ENCODE measurements at places on chromosomes 6 and 20.

DNA sequence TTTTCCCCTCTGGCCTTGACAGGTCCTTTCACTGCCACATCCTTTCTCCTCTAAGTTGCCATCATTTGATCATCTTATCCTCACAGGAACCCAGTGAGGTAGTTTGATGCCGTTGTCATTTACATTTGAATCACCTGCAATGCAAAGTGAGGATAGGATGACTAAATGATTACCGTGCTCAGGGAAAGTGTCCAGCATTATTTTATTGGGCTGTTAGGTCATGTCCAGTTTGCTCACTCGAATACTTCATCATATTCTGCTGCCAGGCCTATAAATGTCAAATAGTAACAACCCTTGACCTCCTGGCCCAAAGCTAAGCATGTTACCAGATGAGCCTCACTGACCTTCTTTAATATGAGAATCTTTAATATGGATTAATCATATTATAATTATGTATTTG lies 1068.7 kb upstream of the FLRT3 start:
- no peaks in the 10 kb centered on the region for H3K36me3 ChIP-seq
- no peaks in the 10 kb centered on the region for H3K4me1 ChIP-seq
- DNase-seq = no peak

- DNase-seq = no peak
- H3K27me3 ChIP-seq = no peaks in the 10 kb centered on the region
- peaks cover 11% of the 10 kb centered on the region for H3K36me3 ChIP-seq
- H3K4me3 ChIP-seq = no peak overlapping the region
- peaks cover 26% of the 10 kb centered on the region for H3K4me1 ChIP-seq
Measured at GRCh38 chr20:62308102-62308822, 5.5 kb downstream of the ADRM1 start.

- DNase-seq = no peak
- no peaks in the 10 kb centered on the region for H3K4me1 ChIP-seq
- H3K27ac ChIP-seq = no peak overlapping the region
- no peaks in the 10 kb centered on the region for H3K27me3 ChIP-seq
- H3K36me3 ChIP-seq = no peaks in the 10 kb centered on the region
- no peak overlapping the region for H3K4me3 ChIP-seq
Measured at GRCh38 chr6:92281571-92282076, 1137.7 kb downstream of the EPHA7 start.

DNA sequence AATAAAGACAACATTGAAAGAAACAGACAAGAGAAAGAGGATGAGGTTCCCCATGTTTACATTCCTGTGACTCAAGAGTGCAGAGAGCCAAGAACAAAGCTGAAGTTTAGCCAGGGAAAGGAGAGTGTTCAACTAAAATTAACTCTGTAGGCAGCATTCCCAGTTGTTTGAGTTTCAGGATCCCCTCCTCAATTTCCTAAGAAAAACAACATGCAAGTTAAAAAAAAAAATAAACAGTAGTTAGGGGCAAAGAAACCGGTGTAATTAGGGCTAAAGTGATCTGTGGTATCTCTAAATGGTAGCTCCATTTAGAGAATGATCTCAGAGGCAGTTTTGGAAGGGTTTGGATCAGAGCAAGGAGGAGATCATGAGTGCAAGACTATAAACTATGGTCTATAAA lies 30.9 kb upstream of the RAB23 start:
- no peaks in the 10 kb centered on the region for H3K36me3 ChIP-seq
- DNase-seq = no peak
- H3K4me3 ChIP-seq = no peak overlapping the region
- no peak overlapping the region for H3K27ac ChIP-seq
- no peaks in the 10 kb centered on the region for H3K27me3 ChIP-seq

- DNase-seq = no peak
- H3K4me3 ChIP-seq = no peak overlapping the region
- H3K27ac ChIP-seq = no peak overlapping the region
- peaks cover 28% of the 10 kb centered on the region for H3K4me1 ChIP-seq
- no peaks in the 10 kb centered on the region for H3K36me3 ChIP-seq
Measured at GRCh38 chr20:50508171-50508755, 1.9 kb upstream of the PTPN1 start.

- DNase-seq = no peak
- no peaks in the 10 kb centered on the region for H3K36me3 ChIP-seq
- H3K4me3 ChIP-seq = no peak overlapping the region
- H3K27me3 ChIP-seq = no peaks in the 10 kb centered on the region
- H3K27ac ChIP-seq = no peak overlapping the region
Measured at GRCh38 chr6:69900869-69901268, 34.5 kb downstream of the COL19A1 start.

GRCh38 chr20:7841971-7842310 lies 98.3 kb downstream of the HAO1 start:
- H3K27me3 ChIP-seq = no peaks in the 10 kb centered on the region
- H3K27ac ChIP-seq = no peak overlapping the region
- H3K36me3 ChIP-seq = no peaks in the 10 kb centered on the region
- no peak overlapping the region for H3K4me3 ChIP-seq

DNA sequence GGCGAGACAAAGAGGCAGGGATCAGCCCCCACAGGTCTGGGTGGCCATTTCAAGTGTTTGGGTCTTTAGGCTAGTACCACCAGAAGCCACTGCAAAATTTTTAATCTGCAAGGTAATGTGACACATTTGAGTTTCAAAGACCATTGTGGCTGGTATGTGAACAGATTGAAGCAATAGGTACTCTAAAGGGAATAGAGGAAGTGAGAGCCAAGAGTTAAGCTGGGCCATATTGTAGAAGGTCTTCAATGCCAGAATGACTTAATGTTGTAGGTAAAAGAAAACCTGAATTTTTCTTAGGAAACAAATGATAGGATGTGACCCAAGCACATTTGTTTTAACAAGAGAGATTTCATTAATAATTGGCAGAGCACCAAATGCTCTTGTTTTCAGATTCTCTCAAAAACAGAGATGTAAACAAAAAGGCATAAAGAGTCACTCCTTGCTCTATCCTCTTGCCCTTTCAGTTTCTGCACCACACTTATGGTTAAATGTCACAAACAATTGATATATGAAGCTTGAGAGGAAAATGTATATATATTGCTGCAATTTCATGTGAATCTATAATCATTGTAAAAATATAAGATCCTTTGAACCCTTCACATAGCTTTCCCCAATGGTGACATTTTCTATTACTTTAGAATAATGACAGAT lies 307.1 kb upstream of the PLN start:
- H3K36me3 ChIP-seq = no peaks in the 10 kb centered on the region
- H3K27ac ChIP-seq = no peak overlapping the region
- H3K27me3 ChIP-seq = no peaks in the 10 kb centered on the region
- no peak for DNase-seq

GRCh38 chr20:38248133-38248532 lies 12.4 kb downstream of the KIAA1755 start:
- H3K27me3 ChIP-seq = peaks cover 4% of the 10 kb centered on the region
- H3K36me3 ChIP-seq = no peaks in the 10 kb centered on the region
- DNase-seq = no peak
- no peak overlapping the region for H3K4me3 ChIP-seq

- no peaks in the 10 kb centered on the region for H3K36me3 ChIP-seq
- H3K4me3 ChIP-seq = no peak overlapping the region
- H3K27me3 ChIP-seq = no peaks in the 10 kb centered on the region
Measured at GRCh38 chr6:43261198-43261597, 17.9 kb downstream of the TTBK1 start.

- H3K36me3 ChIP-seq = no peaks in the 10 kb centered on the region
- H3K27ac ChIP-seq = no peak overlapping the region
- no peak overlapping the region for H3K4me3 ChIP-seq
- H3K27me3 ChIP-seq = no peaks in the 10 kb centered on the region
- no peak for DNase-seq
Measured at GRCh38 chr6:133937909-133938308, 15.1 kb upstream of the TBPL1 start.

DNA sequence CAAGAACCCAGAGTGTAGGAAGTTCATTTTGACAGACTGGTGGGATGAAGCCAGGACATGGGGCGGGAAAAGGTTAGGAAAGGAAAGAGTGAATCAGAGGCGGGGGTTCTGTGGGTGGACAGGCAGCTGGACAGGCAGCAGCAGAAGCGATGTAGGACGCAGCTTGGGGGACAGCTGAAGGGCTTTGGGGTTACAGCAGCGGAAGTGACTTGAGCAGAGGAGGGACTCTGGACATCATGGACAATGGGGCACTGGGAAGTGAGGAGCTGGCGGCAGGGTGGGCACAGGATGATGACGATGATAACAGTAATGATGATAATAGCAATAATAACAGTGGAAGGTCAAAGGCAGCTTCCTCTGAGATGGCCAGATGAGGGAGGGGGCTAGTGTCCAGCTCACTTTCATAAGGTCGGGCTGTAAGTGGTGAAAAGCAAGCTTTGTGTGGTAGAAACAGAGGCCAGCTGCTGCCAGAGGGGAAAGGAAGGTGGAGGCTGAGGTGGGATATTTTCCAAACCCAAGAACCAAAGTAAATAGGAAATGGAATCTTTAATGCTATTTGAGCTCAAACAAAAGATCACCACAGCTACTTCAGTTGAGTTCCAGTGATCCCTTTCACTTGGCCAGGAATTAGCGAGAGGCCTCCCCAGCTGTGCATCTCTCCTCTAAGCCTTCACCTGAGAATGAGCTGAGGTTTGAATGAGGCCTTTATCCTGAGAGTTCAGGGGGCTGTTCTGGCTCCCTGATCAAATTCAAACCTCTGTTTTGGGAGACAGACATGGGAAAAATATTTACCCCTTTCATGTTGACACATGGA lies 433.5 kb downstream of the DHX35 start:
- H3K4me3 ChIP-seq = no peak overlapping the region
- H3K27ac ChIP-seq = no peak overlapping the region
- DNase-seq = no peak
- H3K27me3 ChIP-seq = no peaks in the 10 kb centered on the region
- H3K36me3 ChIP-seq = no peaks in the 10 kb centered on the region
- H3K4me1 ChIP-seq = no peaks in the 10 kb centered on the region

- DNase-seq = no peak
- no peaks in the 10 kb centered on the region for H3K27me3 ChIP-seq
- no peak overlapping the region for H3K27ac ChIP-seq
- H3K36me3 ChIP-seq = peaks cover 3% of the 10 kb centered on the region
- no peak overlapping the region for H3K4me3 ChIP-seq
Measured at GRCh38 chr6:53344969-53345368, 3.8 kb downstream of the ELOVL5 start.

GRCh38 chr6:39937686-39938333 lies 3.5 kb upstream of the MOCS1 start:
- no peaks in the 10 kb centered on the region for H3K36me3 ChIP-seq
- DNase-seq = no peak
- H3K27me3 ChIP-seq = no peaks in the 10 kb centered on the region
- no peak overlapping the region for H3K27ac ChIP-seq
- H3K4me1 ChIP-seq = peaks cover 10% of the 10 kb centered on the region

Data from CD8-positive, alpha-beta memory T cell (primary cell).